CD8-positive, alpha-beta T cell (primary cell): ENCODE measurements at places on chromosomes 4 and X.

DNA sequence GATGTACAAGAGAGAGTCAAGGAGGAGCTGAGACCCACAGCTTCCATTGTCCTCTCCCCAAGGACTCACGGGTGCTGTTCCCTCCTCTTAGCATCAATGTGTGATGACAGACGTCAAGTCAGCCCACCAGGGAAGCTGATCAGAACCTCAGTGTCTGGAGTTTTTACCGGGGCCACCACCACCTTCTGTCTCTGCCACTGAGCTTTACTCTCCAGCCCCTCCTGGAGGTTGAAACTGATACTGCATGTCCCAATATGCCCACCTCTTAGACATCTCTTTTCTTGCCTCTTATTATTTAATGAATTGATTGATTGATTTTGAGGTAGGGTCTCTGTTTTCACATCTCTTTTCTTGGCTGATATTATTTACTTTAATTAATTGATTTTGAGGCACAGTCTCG, 10.3 kb upstream of the AKAP17A start:
- peak; percentile 85 for DNase-seq

- DNase-seq, result peak; percentile 21
These were observed 739 bp downstream of the GAK start for GRCh38 chr4:931194-931959.

- no peak for DNase-seq
These were observed 65.8 kb upstream of the HELT start for GRCh38 chr4:184952522-184952921.

DNA sequence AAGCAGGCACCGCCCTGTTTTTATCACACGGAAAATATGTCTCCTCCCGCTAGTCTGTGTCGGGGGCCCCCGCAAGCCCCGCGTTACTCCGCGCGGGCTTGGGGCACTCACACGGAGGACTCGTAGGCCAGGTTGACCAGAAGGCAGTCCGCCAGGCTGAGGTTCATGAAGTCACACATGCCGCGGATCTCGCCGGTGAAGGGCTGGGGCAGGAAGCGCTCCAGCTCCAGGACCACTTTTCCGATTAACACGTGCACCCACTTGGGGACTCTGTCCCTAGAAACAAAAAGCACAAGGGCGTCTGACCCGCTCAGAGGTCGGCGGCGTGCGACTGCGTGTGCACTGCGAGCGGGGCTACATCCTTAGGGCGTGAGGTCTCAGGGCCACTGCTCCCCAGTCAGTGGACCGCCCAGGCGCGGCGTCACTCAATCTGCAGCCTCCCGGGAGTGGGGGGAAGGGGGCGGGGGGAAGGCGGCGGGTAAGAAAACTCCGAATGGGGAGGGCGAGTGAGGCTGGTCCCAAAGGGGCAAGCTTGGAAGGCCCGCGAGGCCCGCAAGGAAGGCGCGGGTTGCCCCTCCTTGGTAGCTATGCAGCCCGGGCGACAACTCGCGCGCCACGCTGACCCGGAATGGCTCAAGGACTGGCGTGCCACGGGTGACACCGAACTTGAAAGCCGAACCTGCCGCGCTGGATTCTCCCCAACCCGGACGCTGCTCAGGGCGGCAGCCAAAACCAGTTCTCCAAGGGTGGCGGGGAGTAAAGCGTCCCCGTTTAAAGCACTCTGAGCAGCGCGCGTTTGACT, 722 bp downstream of the NAAA start:
- peak; percentile 66 for DNase-seq

DNA sequence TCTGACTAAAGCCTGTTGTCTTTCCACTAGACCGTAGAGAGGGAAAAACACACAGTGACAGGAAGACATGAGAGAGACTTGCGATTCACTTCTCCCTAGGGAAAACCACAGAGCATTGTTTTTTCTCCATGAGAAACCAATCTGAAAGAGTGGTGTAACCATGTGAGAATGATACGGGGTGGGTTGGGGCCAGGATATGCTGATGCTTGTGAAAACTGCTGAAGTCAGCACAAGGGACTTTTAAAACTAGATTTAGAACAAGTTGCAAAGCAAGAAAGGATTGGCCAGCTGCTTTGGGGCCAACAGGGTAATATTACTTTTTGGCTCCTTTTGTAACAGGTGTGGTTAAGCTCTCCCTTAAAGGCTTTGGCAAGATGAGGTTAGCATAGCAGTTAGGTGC, 66.1 kb downstream of the NHSL2 start:
- DNase-seq, result no peak

GRCh38 chr4:189771696-189772361, 168.8 kb upstream of the FRG1 start:
- DNase-seq, result no peak

GRCh38 chrX:110322603-110323002, 4.7 kb upstream of the AMMECR1 start:
- no peak for DNase-seq

DNA sequence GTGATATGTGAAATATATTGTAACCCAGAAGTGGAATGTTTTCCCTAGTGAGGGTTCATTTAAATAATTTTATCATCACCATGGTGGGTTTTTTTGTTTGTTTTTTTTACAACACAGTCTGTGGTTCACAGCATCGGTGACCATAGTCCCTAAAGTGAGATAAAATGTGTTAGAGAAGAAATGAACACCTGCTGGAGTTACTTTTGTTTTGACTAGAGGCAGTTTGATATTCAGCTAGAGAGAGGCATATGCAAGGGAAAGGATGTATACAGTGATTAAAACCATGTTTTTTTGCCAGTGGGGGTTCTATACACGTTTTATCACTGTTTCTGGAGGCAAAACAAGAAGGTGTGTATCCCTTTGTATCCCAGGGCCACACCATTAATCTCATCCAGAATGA, 541.5 kb downstream of the PCDH7 start:
- DNase-seq, result no peak

DNA sequence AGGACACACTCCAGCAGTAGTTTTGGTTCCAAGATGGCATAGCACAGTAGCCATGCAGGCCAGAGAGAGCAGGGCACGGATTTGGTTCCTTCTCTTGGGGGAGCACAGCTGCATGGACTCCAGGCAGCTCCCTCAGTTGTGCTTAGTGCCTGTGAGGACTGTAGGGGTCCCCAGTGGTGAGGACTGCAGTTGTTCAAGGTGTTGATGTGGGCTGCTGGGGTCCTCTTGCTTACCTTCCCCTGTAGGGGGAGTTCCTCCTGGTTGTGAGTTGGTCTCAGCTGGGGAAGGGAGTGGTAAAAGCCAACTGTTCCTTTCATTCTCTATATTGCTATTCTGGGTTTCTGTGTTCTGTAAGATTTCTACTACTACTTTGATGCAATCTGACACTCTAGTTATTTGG, 606.5 kb downstream of the MAGEB5 start:
- no peak for DNase-seq

- no peak for DNase-seq
These were observed 42.6 kb downstream of the MED28 start for GRCh38 chr4:17657090-17657489.

- DNase-seq, result no peak
These were observed 184.8 kb downstream of the UNC5C start for GRCh38 chr4:95363966-95364365.

GRCh38 chr4:181877329-181877848, 365.8 kb upstream of the TENM3 start:
- no peak for DNase-seq
